Gastroesophageal sphincter (tissue), 4 donors: ENCODE measurements at places on chromosomes 1 and 21.

DNA sequence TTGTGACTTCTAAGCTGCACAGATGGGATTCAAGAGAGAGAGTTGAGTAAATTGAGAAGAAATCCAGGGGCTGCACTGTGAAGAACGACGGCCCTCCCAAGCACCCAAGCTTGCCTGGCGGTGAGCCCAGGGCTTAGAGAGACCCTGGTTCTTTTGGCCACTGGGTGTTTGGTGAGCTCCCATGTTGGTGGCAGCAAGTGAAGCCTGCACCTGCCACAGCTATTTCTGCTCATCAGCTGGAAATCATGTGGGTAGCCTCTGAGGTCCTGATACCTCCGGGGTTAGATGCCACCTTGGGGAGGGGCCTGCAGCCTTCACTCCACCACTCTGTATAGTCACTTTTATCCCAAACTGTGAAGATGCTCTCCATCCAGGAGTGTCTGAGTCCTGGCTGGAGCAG lies 6.2 kb upstream of the BTG2 start:
- ATAC-seq = no peak

GRCh38 chr1:203388683-203389082 lies 37.8 kb upstream of the FMOD start:
- ATAC-seq = no peak

DNA sequence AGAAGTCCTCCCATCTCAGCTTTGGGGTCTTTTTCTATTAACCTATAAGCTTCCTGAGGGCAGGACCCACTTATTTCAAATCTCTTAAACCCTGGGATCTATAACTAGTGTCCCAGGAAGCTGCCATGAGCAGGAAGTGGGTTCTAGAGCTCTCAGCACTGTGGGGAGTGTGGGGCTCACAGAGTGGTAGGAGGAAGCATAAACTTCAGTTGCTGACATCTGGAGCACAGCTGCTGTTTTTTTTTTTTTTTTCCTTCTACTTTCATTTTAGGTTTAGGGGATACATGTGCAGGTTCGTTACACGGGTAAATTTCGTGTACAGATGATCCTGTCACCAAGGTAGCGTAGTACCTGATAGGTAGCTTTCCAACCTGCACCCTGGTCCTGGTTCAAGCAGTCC lies 59.3 kb downstream of the AK4 start:
- no peak for ATAC-seq

- no peak for ATAC-seq
These were observed 18.8 kb downstream of the RGS13 start for GRCh38 chr1:192654591-192655251.

DNA sequence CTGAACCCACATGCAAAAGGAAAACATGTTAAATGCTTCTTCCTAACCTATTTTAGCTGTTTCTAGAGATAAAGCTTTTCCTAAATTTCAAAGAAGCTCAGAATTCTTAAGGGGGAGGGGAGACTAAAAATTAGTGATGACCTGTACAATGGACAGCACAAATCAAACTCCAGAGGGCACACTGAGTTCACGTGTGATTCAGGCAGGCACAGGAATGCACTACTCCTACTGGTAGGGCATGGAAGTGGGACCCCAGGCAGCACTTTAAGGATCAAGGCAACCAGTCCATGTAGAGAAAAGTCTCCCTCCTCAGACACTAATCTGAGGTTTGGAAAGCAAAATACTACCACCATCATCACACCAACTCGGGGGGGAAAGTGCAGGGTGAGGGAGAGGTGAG lies 31.3 kb upstream of the CLCA4 start:
- ATAC-seq = no peak

DNA sequence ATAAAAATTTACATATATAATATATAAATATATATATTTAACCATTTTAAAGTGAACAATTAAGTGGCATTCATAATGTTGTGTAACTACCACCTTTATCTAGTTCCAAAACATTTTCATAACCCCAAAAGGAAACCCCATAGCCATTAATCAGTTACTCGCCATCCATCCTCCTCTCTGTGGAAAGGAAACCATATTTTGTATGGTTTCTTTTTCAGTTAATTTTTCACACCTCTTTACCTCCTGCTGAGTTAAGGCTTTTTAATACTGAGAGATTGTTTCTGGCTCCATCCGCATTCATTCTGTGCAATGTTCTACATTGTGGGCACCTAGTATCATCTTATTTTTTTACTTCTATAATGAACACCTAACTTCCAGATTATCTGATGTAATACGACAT lies 512.1 kb downstream of the LMO4 start:
- no peak for ATAC-seq

GRCh38 chr1:52601991-52602855 lies at the start of gene GPX7:
Gene GPX7 (plus strand): TSS chr1:52602371. CDS start chr1:52602410, 39 bp downstream.
- peak; percentile 67 for ATAC-seq

DNA sequence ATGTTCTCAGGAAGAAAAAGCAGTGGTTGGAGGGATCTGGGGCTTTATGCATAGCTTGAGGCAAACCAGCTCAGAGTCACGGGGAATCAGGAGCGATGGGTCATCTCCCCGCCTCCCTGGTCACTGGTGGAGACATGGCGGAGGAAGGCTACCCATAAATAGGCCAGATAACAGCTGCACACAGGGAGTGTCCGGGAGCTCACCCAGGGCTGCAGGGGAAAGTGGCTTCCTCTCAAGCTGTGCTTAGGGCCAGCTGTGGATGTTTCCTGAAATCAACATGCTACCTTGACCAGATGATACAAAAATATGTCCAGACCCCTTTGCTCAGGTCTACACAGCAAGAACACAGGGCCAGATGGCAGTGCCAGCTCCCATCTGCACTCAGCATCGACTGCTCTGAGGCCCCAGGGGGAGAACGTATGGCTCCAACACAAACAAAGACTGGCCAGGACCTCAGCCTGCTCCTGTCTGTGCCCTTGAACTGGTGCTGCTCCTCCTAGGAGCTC lies 27.1 kb upstream of the RERE start:
- no peak for ATAC-seq
